ENCODE measurements at places on chromosomes 7 and 10.

DNA sequence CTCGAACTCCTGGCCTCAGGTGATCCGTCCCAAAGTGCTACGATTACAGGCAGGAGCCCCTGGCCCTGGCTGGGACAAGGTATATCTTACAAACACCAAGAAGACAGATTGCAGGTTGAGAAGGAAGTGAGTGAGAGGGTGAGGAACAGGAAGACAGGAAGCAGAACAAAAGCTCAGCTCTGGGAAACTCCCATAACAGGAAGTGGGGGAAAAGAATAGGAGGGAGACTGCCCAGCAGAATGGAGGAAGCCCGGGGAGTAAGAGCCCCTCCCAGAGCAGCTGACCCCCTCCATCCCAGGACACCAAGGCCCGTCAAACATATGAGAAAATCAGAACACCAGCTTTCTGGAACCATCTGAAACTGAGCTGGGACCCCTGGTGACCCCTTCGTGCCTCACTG, 2.9 kb downstream of the TECPR1 start:
- DNase-seq, result no peak

- no peak for DNase-seq
These were observed 108.6 kb downstream of the LRRC4 start for GRCh38 chr7:127922656-127923055.

GRCh38 chr7:103141753-103142404, 7.0 kb downstream of the NAPEPLD start:
- no peak for DNase-seq

DNA sequence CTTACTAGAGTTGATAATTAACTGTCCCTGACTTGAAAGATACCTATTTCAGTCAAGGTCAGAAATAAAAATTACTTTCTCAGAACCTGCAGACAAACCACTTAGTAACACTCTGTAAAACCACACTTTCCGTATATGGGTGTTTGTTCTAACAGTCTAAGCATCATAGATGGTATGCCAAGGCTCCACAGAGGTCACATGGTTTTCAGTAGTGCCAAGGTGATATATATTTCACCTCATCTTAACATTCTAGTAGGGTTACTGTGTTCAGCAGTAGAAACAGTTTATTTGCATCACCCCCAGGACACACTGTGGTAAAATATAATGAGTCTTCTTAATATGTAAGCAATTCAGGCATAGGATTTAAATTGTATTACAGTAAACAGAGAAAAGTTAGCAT, 61.5 kb downstream of the KCND2 start:
- DNase-seq, result no peak

DNA sequence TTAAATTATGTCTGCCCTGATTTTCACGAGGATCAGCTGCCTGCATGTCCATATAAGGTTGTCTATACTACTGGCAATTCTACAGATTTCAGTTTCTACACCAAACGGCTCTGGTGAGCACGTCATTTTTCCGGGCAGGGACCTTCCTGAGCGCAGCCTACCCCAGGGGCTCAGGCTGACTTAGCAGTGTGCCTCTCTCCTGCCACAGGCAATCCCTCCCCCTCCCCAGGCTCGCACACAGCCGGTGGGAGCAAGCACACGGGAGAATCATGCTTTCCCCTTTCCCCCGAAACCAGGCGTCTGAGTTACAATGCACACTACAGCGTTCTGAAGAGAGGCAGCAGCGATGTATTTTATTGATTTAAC, 1.7 kb downstream of the KLF6 start:
- DNase-seq, result no peak

DNA sequence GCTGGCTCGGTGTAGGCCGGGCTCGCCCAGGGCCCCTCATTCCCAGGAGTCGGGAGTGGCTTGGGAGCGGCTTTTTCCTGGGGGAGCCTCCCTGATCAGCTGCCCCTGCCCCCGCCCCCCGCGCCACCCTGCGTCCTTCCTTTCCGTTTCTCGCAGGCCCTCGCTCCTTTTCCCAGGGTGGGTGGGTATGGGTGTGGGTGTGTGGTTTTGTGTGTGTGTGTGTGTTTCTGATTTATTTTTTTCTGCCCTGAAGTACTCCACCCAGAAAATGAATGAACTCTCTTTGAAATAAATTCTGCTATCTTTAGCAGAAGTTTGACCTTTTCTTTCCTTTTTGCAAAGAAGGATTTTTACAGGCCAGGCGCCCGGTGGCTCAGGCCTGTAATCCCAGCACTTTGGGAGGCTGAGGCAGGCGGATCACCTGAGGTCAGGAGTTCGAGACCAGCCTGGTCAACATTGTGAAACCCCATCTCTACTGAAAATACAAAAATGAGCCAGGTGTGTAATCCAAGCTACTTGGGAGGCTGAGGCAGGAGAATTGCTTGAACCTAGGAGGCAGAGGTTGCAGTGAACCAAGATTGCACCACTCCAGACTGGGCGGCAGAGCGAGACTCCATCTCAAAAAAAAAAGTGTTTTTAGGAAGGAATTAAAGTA, 30.0 kb upstream of the AP5Z1 start:
- DNase-seq, result no peak

DNA sequence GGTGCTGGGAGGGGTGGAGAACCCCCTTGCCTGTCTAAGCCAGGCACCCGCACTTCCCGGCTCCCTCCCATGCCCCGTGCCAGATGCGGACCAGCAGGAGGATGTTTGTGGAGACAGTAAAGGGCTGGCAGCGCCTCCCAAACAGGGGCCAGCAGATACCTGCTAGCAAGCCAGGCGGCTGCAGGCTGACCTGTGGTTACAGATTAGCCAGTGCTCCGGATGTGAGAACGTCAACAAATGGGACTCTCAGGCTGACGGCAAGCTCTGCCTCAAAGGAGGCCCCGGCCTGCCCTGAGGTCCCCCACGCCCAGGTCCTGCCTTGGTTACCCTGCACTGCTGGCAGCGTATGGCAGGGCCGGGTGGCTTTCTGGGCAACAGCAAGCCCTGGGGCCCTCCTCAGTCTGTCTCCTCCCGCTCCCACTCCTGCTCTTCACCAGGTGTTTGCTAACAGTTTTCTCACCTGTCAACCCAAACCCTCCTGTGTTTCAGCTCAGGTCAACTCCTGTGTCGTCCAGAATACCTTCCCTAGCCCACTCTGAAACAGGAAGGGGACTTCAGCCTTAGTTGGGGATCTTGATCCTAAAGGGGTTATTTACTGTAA, 85.4 kb downstream of the NEURL1 start:
- no peak for DNase-seq

- DNase-seq, result no peak
These were observed 21.9 kb downstream of the MNX1 start for GRCh38 chr7:156988343-156989185.

DNA sequence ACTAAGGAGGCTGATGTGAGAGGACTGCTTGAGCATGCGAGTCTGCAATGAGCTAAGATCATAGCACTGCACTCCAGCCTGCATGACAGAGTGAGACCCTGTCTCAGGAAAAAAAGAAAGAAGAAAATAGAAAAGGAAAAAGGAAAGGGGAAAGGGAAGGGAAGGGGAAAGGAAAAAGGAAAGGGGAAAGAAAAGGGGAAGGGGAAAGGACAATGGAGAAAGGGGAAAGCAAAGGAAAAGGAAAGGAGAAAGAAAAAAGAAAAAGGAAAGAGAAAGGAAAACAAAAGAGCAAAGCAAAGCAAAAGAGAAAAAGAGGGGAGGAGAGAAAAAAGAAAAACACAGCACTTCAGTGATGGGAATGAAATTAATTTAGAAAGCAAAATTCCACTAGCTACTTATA, 179.3 kb downstream of the SRPK2 start:
- DNase-seq, result no peak

- no peak for DNase-seq
These were observed 26.5 kb downstream of the VWA2 start for GRCh38 chr10:114265392-114266053.

- no peak for DNase-seq
These were observed 6.8 kb downstream of the ITGA8 start for GRCh38 chr10:15712883-15713282.

- no peak for DNase-seq
These were observed 627.7 kb upstream of the GALNT17 start for GRCh38 chr7:70504254-70504653.

DNA sequence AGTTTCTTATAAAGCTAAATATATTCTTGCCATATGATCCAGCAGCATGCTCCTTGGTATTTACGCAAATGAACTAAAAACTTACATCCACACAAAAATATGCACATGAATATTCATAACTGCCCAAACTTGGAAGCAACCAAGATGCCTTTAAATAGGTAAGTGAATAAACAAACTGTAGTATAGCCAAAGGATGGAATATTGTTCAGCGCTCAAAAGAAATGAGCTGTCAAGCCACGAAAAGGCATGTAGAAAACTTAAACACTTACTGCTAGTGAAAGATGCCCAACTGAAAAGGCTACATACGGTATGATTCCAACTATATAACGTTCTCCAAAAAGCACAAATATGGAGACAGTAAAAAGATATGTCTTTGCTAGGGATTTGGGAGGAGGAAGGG, 12.7 kb downstream of the THSD7A start:
- DNase-seq, result no peak

- DNase-seq, result no peak
These were observed 9.7 kb upstream of the VSIR start for GRCh38 chr10:71782917-71783490.

DNA sequence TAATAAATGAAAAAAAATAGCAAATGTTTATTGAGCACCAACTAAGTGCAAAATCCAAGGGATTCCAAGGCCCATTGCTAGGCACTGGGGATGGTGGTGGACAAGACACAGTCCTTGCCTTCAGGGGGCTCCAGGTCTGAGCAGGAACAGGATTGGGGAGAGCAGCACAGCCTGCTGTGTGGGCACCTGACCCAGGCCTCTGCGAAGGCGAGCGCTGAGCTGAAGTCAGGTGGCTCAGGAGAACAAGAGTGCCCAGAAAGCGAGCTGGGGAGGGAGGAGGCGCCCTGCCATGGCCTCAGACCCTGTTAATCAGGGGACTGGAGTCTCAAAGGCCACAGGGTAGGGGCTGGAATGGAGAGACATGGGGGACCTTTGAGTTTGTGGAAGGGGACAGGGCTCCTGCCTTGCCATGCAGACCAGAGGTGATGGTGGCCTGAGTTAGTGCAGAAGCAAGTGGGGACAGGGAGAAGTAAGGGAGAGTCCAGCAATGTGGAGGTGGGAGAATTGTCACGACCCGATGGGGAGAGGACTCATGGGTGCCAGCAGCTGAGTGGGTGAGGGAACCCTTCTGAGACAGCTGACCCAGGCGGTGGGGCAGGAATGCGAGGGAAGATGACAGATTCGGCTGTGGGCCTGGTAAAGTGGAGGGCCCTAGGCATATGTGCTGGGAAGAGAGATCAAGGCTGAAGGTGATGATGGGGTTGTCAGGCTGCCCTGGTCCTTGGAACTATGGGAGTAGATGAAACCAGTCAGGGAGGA, 4.1 kb upstream of the ORAI2 start:
- DNase-seq, result no peak

- no peak for DNase-seq
These were observed 203.7 kb downstream of the ARHGAP21 start for GRCh38 chr10:24519950-24520349.

DNA sequence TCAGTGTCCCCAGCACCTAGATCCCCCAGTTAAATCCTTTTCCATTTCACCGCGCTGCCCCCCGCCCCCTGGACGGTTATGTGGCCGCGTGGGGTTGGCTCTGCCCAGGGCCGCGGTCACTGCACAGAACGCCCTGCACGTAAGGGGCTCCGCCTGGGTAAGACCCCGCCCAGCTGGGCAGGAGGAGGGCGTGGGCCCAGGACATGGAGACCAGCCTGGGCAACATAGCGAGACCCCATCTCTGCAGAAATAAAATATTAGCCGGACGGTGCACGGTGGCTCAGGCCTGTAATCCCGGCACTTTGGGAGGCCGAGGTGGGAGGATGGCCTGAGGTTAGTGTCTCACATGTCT, 650 bp upstream of the ZFAND2A start:
- no peak for DNase-seq

- DNase-seq, result no peak
These were observed 120.2 kb downstream of the STRA8 start for GRCh38 chr7:135353832-135354231.

GRCh38 chr7:155394413-155394812, 63.5 kb upstream of the EN2 start:
- no peak for DNase-seq

GRCh38 chr7:32670110-32671025, 175.1 kb downstream of the AVL9 start:
- DNase-seq, result no peak

DNA sequence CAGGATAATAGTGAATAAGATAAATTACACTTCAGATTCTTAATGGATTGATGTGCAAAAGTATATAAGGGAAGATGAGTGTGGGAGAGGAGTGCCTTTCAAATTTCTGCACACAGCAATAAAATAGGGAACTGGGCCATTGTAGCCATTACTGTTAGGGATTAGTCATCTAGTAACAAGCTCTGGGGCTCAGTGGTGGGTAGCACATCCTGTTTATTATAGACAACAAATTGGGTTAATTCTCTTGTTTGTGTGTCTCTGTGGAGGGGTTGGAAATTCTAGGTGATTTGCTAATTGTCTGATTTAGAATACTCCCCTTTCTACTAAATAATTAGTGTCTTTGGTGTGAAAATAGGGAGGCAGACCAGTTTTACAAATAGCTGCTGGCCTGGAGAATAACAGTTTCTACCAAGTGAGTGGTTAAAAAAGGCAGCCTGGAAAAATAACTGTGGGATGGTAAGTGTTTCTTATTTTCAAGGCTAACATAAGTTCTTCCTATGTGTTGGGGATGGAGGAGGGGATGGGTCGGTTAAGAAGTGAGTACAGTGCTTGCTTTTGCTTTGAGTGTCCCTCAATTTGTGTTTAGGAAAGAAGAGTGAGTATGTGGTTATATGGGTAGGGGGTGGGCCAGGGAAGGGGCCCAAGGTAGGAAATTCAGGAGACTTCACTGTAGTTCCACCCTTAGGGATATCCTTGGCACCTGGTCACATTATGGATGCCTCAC, 43.3 kb upstream of the TMEM248 start:
- no peak for DNase-seq

DNA sequence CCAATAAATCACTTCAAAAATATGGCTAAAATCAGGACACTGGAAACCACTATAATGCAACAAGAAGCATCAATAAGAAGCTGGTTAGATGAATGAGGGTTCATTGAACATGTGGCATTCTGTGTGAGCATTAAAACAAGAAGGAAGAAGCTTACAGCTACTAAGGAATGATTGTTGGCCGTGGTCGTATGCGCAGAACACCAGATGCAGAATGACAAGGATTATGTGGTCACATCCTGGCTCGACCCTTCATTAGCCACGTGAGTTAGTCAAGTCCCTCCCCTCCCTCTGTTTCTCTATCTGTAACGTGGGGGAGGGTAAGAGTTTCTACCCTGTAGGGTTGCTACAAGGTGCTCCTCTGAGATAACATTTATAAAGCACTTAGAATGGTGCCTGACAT, 174.3 kb downstream of the ADAM12 start:
- no peak for DNase-seq

DNA sequence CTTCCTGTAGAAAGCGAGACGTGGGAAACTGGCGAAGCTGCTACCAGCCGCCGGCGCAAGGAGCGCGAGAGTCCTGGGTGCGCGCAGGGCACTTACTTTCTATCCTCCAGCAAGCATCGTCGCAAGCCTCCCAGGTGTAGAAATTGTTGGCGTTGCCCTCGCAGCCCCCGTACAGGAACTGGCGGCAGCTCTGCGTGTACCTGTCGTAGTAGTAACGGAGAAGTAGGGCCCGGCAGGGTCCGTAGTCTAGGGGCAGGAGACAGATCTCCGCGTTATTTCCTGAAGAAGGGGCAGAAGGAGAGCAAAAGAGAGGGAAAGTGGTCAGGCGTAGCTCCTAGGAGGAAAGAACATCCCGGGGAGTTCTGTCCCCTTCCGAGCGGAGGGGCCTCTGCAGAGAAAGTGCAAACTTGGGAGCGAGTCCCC, 501 bp downstream of the TFPI2 start:
- no peak for DNase-seq

GRCh38 chr7:4683884-4684565, 1.9 kb downstream of the FOXK1 start:
- DNase-seq, result no peak

- no peak for DNase-seq
These were observed 74.0 kb downstream of the WNT2 start for GRCh38 chr7:117248829-117249228.
